Neuronal stem cell (in vitro differentiated cells): ENCODE measurements at places on chromosomes 12 and 14.

GRCh38 chr14:78135450-78135891, 34.7 kb upstream of the NRXN3 start:
- no peaks in the 10 kb centered on the region for H3K27me3 ChIP-seq
- H3K4me1 ChIP-seq = no peaks in the 10 kb centered on the region
- H3K4me3 ChIP-seq = no peak overlapping the region
- DNase-seq = no peak

- no peaks in the 10 kb centered on the region for H3K36me3 ChIP-seq
- no peak for DNase-seq
- H3K4me3 ChIP-seq = no peak overlapping the region
- H3K27me3 ChIP-seq = no peaks in the 10 kb centered on the region
These were observed 436 bp downstream of the ASB2 start for GRCh38 chr14:93975791-93976476.

DNA sequence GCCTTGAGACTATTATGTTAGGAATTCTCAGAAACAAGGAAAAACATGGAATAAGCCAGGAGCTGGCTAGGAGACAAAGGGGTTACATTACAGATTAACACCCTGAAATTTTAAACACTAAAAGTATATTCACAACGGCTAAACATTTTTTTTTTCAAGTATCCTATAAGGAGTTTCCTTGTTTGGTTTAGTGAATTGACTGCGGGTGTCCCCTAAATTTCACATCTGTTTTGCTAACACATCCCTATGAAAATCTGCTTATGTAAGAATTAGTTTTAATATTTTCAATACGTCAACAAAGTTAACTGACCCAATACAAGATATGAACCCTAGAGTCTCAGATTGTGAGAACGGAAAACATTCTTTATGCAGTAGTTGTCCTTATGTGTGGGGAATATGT, 19.0 kb downstream of the TAOK3 start:
- no peak overlapping the region for H3K4me3 ChIP-seq
- H3K27ac ChIP-seq = no peak overlapping the region
- DNase-seq = no peak
- H3K36me3 ChIP-seq = no peaks in the 10 kb centered on the region

GRCh38 chr12:105419606-105420005, 89.1 kb downstream of the C12orf75 start:
- H3K4me3 ChIP-seq = no peak overlapping the region
- no peaks in the 10 kb centered on the region for H3K36me3 ChIP-seq
- H3K27ac ChIP-seq = no peak overlapping the region
- H3K27me3 ChIP-seq = no peaks in the 10 kb centered on the region

GRCh38 chr12:69694123-69694522, 5.0 kb downstream of the BEST3 start:
- H3K27ac ChIP-seq = no peak overlapping the region
- no peak for DNase-seq
- no peak overlapping the region for H3K4me3 ChIP-seq
- no peaks in the 10 kb centered on the region for H3K27me3 ChIP-seq
- peaks cover 12% of the 10 kb centered on the region for H3K4me1 ChIP-seq

GRCh38 chr12:60689137-60689536, 1093.3 kb downstream of the SLC16A7 start:
- DNase-seq = no peak
- no peak overlapping the region for H3K4me3 ChIP-seq
- no peaks in the 10 kb centered on the region for H3K4me1 ChIP-seq
- no peaks in the 10 kb centered on the region for H3K27me3 ChIP-seq
- H3K36me3 ChIP-seq = no peaks in the 10 kb centered on the region

DNA sequence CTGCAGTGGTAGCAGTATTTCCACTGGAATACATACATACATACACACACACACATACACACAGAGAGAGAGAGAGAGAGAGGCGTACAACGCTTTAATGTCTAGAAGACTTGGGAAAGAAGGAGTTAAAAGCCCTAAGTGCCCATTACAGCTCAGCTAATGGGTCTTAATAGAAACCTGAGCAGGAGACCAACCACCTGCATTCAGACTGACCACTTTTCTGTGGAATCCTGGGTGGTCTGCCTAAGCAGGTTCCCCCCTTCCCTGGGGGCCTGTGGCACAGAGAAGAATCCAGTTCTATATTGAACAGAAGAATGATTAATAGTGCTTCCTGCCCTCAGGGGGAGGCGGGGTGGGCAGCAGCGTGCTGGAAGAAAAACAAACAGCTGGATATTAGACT, 312.4 kb upstream of the PRKD1 start:
- H3K27ac ChIP-seq = no peak overlapping the region
- peak; percentile 4 for DNase-seq
- H3K4me1 ChIP-seq = peaks cover 4% of the 10 kb centered on the region

DNA sequence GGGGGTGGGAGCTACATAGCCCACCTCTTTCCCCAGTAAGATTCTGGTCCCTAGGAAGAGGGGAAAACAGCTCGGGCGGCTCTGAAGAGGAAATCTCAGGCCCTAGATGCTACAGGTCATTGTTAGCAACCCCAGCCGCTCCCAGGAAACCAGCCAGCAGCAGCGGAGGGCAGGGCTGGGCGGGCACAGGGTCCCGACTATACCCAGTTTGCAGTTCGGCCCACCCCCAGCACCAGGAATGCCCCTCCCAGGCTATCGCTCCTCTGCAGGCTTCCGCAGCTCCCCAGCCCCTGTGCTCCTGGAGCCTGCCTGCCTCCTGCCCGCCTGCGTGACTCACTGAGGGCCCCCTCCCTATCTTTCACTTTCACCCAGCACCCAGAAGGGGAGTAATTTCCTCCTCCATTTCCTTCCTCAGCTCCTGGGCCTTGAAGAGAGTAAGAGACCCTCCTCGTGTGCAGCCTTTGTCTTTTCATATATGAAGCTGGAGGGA, 27.2 kb upstream of the PNMA1 start:
- no peaks in the 10 kb centered on the region for H3K27me3 ChIP-seq
- peak overlapping the region; percentile 23 for H3K27ac ChIP-seq
- H3K36me3 ChIP-seq = peaks cover 33% of the 10 kb centered on the region
- peaks cover 28% of the 10 kb centered on the region for H3K4me1 ChIP-seq

GRCh38 chr12:14731821-14732220, 35.4 kb upstream of the GUCY2C start:
- H3K27me3 ChIP-seq = no peaks in the 10 kb centered on the region
- H3K36me3 ChIP-seq = no peaks in the 10 kb centered on the region
- no peak overlapping the region for H3K27ac ChIP-seq
- no peaks in the 10 kb centered on the region for H3K4me1 ChIP-seq
- no peak for DNase-seq

GRCh38 chr12:68276402-68276930, 23.1 kb upstream of the IL22 start:
- peaks cover 2% of the 10 kb centered on the region for H3K4me1 ChIP-seq
- no peak for DNase-seq
- H3K27me3 ChIP-seq = no peaks in the 10 kb centered on the region
- H3K36me3 ChIP-seq = no peaks in the 10 kb centered on the region
- no peak overlapping the region for H3K4me3 ChIP-seq

GRCh38 chr12:60930151-60930550, 1330.1 kb upstream of the USP15 start:
- H3K27me3 ChIP-seq = no peaks in the 10 kb centered on the region
- no peaks in the 10 kb centered on the region for H3K4me1 ChIP-seq
- H3K36me3 ChIP-seq = no peaks in the 10 kb centered on the region
- no peak for DNase-seq

GRCh38 chr12:59182658-59183455, 262.6 kb upstream of the LRIG3 start:
- H3K27ac ChIP-seq = no peak overlapping the region
- no peak for DNase-seq
- no peaks in the 10 kb centered on the region for H3K4me1 ChIP-seq

GRCh38 chr12:48163150-48163747, 5.9 kb upstream of the ASB8 start:
- H3K36me3 ChIP-seq = no peaks in the 10 kb centered on the region
- no peak for DNase-seq
- H3K27ac ChIP-seq = no peak overlapping the region

GRCh38 chr12:3673981-3674708, 78.8 kb downstream of the CRACR2A start:
- no peak overlapping the region for H3K4me3 ChIP-seq
- H3K27ac ChIP-seq = no peak overlapping the region
- H3K4me1 ChIP-seq = peaks cover 6% of the 10 kb centered on the region

DNA sequence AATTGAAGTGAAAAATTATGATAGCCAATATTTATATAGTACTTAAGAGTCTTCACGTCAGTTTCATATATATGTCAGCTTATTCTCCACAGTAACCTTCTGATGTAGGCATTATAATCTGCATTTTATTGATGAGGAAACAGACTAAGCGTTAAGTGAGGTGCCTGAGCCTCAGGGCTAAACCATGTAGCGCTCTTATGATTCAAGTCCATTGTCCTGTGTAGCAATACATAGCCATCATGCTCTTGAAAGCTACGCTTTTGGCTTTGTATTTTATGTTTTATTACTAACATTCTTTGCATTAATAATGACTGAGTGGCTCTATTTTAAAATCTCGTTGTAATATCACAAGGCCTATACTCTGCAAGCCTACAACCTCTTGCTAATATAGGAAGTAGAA, 79.0 kb downstream of the ANO6 start:
- DNase-seq = no peak
- no peaks in the 10 kb centered on the region for H3K36me3 ChIP-seq
- no peak overlapping the region for H3K4me3 ChIP-seq

GRCh38 chr14:103127356-103127755, 4.1 kb downstream of the TNFAIP2 start:
- no peak for DNase-seq
- peaks cover 4% of the 10 kb centered on the region for H3K36me3 ChIP-seq
- no peak overlapping the region for H3K27ac ChIP-seq
- peak overlapping the region; percentile 11 for H3K4me3 ChIP-seq

DNA sequence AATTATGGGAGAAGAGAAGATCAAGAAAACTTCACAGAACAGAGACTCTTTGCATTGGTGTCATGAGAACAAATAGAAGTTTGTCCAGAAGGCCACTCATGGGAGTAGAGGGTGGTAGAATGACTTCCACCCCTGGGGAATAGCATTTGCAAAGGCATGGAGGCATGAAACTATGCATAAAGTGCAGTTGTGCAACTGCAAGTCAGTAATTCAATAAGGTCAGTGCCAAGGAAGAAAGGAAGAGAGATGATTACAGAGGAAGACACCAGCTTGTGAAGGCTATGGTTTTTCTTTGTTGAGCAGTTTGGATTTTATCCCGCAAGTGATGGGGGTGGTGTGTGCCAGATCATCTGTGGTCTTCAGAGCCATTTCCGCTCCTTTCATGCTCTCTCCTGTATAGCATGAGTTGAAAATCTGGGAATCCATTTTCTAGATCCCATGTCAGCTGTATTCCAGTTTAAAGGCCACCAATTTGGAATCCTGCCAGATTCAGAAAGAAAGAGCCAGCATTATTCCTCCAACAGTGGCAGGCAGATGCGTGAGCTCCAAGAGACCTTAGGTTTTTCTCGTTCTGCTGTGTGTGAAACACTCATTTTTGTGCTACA, 67.6 kb upstream of the GRIN2B start:
- no peak overlapping the region for H3K27ac ChIP-seq
- H3K27me3 ChIP-seq = no peaks in the 10 kb centered on the region
- H3K4me3 ChIP-seq = no peak overlapping the region
- no peaks in the 10 kb centered on the region for H3K4me1 ChIP-seq

DNA sequence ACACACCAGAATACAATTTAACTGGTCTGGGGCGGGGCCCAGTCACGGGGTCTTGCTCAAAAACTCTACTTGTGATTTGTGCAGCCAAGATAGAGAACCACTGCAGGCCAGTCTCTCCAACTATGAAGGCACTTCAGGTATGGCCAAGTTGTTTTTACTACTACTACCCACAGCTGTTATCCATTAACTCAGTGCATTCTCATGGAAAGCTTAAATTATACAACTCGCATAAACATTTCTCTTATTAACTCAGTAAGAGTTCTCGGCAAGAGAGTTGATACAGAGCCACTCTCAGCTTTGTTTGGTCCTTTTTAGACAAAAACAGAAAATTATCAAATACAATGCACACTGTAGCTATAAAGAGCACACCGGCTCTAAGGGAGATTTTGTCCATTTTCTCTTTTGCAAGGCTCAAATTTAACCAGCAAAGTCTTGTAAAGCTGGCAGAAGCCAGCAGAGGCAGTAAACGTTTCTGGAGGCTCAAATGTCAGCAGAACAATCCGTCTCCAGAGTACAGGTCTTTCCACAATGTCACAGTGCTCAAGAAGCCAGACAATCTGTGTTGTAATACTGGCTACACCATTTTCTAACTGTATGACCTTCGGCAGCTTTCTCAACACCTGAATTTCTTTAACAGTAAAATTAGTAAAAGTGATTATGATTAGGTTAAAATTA, 85.9 kb downstream of the PTGER2 start:
- no peak overlapping the region for H3K4me3 ChIP-seq
- DNase-seq = no peak
- no peaks in the 10 kb centered on the region for H3K27me3 ChIP-seq
- no peaks in the 10 kb centered on the region for H3K4me1 ChIP-seq
- H3K27ac ChIP-seq = no peak overlapping the region

GRCh38 chr12:106865683-106866082, 90.0 kb upstream of the TMEM263 start:
- no peak for DNase-seq
- no peak overlapping the region for H3K4me3 ChIP-seq
- H3K27ac ChIP-seq = no peak overlapping the region

DNA sequence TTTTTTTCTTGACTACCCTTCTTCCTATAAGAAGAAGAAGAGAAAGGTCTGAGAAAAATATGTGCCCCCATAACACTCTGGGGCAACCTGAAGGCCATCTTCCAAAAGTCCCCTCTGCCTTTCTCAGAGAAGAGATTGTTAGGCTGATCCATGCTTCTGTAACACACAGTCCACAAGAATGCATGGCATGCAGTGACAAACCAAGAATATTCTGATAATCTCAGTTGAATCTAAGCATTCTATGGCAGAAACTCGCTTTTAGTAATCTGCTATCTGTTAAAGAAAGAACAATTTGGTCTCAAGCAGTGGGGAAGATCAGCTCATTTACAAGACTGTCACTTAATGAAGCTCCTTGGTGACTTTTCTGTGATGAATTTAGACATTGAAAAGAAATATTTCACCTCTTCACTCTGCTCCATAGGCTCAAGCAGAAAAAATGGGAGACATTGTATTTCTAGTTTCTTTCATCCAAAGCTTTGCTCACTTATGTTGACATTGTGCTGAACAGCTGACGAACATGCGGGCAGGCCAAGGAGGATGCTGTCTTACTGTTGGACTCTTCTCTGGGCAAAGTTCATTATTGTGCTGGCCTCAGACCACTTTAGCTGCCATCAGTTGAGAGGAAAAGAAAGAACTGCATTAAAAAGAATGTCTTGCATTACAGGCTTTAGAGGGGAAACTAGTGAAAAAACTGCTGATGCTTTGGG, 957.1 kb downstream of the DIO2 start:
- H3K27ac ChIP-seq = no peak overlapping the region
- no peaks in the 10 kb centered on the region for H3K27me3 ChIP-seq
- no peaks in the 10 kb centered on the region for H3K36me3 ChIP-seq

DNA sequence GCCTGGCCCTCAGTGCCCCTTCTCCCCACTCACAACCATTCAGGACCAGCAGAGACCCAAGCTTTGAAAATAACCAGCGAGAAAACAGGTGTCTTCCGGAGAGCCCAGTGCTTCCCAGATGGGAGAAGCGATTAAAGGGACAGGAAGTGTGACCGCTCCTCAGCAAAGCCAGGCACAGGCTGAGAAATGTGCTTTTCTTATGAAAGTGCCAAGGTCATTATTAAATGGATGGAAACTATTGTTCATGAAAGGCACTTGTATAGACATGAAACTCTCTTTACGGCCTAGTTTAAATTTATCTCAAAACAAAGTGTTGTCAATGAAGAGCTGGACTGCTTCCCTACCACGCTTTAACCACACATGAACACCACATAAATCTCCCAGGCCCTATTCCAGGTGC, 210.4 kb downstream of the SPTSSA start:
- no peaks in the 10 kb centered on the region for H3K27me3 ChIP-seq
- DNase-seq = no peak
- H3K4me1 ChIP-seq = peaks cover 6% of the 10 kb centered on the region
